ENCODE measurements at places on chromosomes 7 and 10. TPM values are rescaled to one million over a fixed set of nuclear protein-coding genes. Genes with fewer than 3 reads are reported as not detected.

The PPP2R2D gene
- polyA plus RNA-seq = 31.2 TPM

GRCh38 chr10:29702273-29703164 is 67.7 kb upstream of the SVIL start:
- no peak for DNase-seq

DNA sequence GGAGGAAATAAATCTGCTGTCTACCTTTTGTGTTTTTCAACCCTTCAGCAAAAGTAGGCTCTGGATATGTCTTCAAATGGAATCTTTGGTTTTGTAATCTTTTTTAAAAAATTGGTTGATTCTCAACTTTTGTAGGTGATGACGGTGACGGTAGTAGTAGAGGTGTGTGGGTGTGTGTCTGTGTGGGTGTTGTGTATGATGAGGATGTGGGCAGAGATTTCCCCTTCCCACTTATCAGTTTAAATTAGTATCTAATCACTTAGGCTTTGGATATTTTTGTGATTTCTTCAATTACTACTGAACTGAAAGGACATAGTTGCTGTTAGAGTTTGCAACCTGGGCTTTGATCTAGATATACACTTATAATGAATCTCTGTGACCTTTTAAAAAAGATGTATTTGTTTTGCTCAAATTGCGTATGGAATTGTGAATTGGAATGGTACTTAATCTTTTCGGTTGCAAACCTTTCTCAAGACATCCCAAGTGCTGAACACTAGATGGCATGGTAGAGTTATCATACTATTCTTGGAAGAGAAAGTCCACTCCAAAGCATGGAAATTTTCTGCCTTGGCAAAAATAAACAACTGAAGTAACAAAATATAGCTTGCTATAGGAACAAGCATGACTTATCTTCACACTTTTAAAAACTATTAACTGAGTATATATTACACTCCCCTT is 51.9 kb upstream of the A1CF start:
- DNase-seq = no peak

The PRF1 gene
- polyA plus RNA-seq = not detected

The UCMA gene
- polyA plus RNA-seq = not detected

GRCh38 chr7:95102662-95103061 is 195.3 kb downstream of the PPP1R9A start:
- DNase-seq = no peak

- no peak for DNase-seq
These were observed 6.5 kb upstream of the OGA start for GRCh38 chr10:101824736-101825135.

Measured in BJ (cell line).